Progenitor cell of endocrine pancreas (in vitro differentiated cells): ENCODE measurements at places on chromosomes 12 and 14.
A peak's percentile ranks its signal among the peaks of the same experiment; 100 is the strongest.

DNA sequence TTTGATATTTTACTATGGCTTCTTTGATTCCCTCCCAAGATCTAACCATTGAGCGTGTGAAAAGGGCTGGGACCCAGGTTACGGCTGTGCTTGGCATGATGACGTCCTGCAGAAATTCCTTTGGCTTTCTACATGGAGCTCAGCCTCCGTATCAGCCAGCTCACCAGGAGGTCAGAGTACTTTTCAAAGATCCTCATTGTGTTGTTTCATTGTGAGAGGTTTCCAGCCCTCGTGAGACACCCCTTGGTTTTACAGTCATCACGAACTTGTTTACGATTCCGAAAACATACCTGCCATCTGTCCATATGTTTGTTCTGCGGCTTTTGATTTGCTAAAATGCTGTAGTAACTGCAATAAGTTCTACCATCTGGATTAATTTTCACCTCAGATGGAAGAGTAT lies 453.1 kb downstream of the TMEM121 start:
- no peaks in the 10 kb centered on the region for H3K27me3 ChIP-seq
- no peak overlapping the region for H3K4me3 ChIP-seq
- H3K36me3 ChIP-seq: peaks cover 3% of the 10 kb centered on the region
- H3K4me1 ChIP-seq: no peaks in the 10 kb centered on the region

DNA sequence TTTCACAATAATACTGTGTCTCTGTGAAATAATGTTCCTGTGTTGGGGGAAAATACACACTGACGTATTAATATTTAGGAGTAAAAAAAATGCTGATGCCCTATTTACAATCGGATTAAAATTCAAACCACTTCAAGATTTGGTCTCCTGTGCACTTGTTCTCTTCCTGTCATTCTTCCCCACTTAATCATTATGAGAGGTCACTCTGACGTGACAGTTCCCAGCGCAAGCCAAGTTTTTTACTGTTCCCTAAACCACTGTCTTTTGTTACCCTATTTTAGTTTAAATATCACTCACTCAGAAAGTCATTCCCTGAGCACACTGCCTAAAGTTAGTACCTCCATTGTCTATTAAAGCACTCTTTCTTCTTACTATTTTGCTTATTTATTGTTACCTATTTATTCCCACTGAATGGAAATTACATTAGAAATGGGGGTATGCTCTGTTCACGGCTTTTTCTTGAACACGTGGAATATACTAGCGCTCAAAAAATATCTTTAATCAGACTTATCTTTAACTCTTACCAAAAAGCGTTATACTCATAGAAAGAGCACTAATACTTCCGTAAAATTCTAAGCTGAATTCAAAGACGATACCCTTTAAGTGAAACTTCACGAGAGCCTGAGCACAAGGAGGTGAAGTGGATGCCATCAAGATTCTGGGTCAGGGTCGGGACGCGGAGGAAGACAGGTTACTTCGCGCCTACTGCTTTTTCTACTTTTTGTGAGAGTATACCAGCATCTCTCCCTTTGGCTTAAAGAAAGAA lies 670 bp upstream of the PSMA3 start:
- H3K27me3 ChIP-seq: no peaks in the 10 kb centered on the region
- DNase-seq: no peak
- peaks cover 3% of the 10 kb centered on the region for H3K36me3 ChIP-seq
- H3K4me3 ChIP-seq: peak overlapping the region; percentile 95
- H3K4me1 ChIP-seq: peaks cover 25% of the 10 kb centered on the region

DNA sequence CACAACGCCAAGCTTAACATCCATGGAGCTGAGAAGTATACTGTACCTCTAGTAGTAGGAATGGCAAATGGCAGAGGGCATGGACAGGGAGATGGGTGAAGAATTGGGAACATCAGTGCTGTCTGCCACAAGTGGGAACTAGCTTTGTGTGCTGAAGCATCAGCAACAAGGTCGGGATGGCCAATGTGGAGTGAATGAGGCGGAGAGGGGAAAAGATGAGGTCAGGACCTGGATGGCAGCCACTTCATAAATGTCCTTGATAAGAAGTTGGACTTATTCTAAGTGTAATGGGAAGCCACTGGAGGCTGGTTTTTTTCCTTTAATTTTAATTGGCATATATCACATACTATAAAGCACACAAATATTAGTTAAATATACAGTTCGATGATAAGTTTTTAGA lies 21.9 kb upstream of the CLMN start:
- peaks cover 18% of the 10 kb centered on the region for H3K27me3 ChIP-seq
- no peak overlapping the region for H3K27ac ChIP-seq
- no peak overlapping the region for H3K4me3 ChIP-seq
- H3K4me1 ChIP-seq: no peaks in the 10 kb centered on the region
- H3K36me3 ChIP-seq: no peaks in the 10 kb centered on the region

- DNase-seq: no peak
- no peaks in the 10 kb centered on the region for H3K36me3 ChIP-seq
- peaks cover 7% of the 10 kb centered on the region for H3K4me1 ChIP-seq
- no peak overlapping the region for H3K27ac ChIP-seq
Observed at GRCh38 chr14:22394616-22395015, 194.4 kb downstream of the DAD1 start.

- peaks cover 3% of the 10 kb centered on the region for H3K4me1 ChIP-seq
- no peak overlapping the region for H3K4me3 ChIP-seq
- H3K27me3 ChIP-seq: no peaks in the 10 kb centered on the region
- no peak for DNase-seq
Observed at GRCh38 chr12:27213830-27214787, 30.0 kb upstream of the STK38L start.

GRCh38 chr12:22653075-22653474 lies 28.1 kb downstream of the ETNK1 start:
- no peak for DNase-seq
- H3K27ac ChIP-seq: peak overlapping the region; percentile 11
- H3K36me3 ChIP-seq: peaks cover 43% of the 10 kb centered on the region
- no peak overlapping the region for H3K4me3 ChIP-seq
- no peaks in the 10 kb centered on the region for H3K27me3 ChIP-seq
